ENCODE measurements at places on chromosomes 2 and 18.

DNA sequence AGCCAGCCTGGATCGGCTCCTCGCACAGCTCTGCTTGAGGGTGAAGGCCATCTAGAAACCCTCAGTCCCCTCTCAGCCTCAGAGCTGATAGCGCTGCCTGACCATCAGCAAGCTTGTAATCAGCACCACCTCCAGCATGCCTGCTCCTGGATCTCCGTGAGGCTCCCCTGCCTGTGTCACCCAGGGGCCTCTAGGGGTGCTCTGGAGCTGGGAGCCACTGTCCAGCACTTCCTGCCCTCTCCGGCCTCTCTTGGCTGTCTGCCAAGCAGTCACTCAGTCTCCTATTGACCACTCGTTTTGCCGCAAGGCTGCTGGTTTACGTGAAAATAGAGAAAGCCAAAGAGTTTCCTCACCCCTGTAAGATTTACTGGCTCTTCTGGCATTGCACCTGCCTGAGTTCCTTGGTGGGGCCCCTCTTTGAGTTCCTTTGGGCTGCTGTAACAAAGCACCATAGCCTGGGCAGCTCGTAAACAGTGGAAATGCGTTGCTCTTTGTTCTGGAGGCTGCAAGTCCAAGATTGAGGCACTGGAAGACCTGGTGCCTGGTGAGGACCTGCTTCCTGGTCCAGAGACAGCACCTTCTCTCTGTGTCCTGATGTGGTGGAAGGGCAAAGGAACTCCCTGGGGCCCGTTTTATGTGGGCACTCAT, 17.9 kb downstream of the CAPN10 start:
- DNase-seq, result no peak

DNA sequence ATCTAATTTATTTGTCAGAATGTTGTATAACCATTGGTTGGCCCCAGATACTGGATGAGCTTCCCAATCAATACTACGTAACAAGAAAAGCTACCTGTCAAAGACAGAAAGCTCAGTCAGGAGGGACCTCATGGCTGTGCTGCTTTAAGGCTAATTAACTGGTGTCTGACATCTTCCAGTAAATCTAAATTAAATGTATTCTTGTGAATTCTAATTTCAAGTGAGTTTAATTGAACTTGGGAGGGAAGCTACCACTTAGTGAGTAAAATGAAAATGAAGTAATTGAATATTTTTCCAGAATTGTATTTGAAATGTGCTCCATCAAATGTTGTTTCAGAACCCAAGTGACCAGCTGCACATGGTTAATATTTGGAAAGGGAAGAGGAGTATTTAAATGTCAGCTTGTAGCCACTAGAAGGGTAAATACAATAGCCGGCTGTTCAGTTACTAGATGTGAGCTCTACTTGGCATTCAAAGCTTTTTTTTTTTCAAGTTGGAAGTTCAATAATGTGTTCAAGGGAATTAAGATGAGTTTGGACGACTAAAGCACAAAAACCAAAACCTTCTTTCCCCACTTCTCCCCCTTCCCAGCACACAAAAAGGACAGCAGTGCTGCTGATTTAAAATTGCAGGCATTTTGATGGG, 62.0 kb downstream of the GPR39 start:
- DNase-seq, result no peak

DNA sequence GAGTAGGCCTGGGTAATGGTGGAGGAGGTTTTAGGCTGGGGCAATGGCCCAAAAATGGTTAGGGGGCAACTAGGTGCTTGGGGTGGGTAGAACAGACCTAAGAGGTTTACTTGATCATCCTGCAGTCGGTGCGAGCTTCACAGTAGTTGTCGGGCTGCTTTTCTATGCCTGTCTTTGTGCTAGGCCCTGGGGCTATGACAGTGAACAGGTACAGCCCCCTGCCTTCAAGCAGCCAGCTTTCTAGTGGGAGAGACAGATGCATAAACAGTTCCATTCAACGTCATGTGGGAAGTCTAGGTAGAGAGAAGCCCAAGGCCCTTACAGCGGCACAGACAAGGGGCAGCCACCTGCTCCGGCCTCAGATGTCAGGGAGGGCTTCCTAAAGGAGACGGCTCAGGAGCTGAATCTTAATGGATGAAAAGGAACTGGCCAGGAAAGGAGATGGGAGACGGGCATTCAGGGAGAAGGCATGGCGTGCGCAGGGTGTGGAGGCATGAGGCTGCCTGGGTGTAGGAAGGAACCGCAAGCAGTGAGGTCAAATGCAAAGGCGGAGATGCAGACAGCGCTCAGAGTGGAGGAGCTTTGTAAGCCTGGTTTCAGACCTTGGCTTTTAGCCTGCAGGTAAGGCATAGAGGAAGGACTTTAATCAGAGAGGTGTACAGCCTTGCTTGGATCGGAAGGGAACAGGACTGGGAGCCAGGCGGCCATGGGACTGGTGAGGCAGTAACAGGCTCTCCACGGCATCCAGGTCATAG, 6.0 kb downstream of the CTIF start:
- no peak for DNase-seq

DNA sequence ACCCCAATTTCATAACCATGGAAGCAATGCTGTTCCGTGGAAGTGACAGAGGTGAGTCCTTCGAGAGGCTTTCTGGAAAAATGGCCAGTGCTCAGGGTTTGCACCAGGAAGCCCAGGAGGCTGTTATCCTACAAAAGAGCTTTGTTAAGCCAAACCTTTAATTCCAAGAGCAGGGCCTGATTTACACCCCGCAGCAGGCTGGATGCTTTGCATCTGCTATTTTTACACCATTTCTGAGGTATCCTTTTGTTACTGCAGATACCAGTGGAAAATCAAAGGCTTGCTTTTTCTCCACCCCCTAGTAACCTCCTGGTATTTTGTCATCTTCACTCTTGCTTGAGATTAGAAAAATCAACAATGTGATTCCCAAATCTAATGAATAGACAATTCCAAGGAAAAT, 380.6 kb downstream of the SOX11 start:
- no peak for DNase-seq

- no peak for DNase-seq
These were observed 47.7 kb upstream of the PLB1 start for GRCh38 chr2:28447943-28448792.

DNA sequence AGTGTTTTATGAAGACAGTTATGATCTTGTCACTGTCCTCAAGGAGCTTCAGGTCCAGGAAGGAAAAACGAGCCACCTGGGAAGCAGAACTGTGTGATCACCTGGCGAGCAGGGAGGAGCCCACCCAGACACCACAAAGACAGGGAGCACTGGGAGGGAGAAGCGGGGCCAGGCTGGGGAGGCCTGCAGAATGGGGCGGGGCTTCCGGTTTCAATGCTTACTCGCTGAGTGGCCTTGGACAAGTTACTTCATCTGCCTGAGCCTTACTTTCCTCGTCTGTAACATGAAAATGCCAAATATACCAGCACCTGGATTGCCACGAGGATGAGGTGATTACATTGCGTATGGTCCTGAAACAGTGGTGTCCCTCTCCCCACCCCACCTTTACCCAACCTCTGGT, 227.5 kb downstream of the ANKRD30B start:
- DNase-seq, result no peak

DNA sequence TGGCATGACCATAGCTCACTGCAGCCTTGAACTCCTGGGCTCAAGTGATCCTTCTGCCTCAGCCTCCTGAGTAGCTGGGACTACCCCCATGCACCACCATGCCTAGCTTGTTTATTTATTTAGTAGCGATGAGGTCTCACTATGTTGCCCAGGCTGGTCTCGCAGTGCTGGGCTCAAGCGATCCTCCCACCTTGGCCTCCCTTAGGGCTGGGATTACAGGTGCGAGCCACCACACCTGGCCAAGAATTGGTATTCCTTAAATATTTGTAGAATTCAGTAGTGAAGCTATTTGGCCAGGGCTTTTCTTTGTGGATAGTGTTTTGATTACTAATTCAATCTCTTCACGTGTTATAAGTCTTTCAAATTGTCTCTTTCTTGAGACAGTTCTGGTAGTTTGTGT, 56.0 kb downstream of the ODC1 start:
- DNase-seq, result no peak

- no peak for DNase-seq
These were observed 109.1 kb downstream of the FIGN start for GRCh38 chr2:163626639-163627109.

Measured in stimulated activated CD8-positive, alpha-beta memory T cell treated with anti-CD3 and anti-CD28 coated beads, Interleukin-2, amount 100 ng/mL, for 1 hour (primary cell).